NCI-H1436 treated with DMSO at 0.1 percent for 48 hours (cell line): ENCODE measurements at places on chromosomes 11 and 22.

DNA sequence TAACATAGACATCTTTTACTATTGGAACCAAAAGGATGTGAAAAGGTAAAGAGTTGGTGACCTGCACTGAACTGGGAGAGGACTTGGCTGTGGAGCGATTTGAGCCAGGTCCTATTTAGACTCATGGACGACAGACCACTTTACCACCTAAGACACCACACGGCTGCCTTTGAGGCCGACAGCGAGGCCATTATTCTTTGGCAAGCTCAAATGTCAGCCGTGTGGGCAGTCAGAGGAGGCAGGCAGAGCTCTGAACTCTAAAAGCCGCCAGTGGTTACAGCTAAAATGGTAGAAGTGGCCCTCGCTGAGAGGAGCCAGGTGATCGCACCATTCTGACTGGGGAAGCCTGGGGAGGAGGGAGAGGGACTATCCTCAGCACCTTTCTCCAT, 50.5 kb downstream of the SCUBE1 start:
- DNase-seq: no peak

DNA sequence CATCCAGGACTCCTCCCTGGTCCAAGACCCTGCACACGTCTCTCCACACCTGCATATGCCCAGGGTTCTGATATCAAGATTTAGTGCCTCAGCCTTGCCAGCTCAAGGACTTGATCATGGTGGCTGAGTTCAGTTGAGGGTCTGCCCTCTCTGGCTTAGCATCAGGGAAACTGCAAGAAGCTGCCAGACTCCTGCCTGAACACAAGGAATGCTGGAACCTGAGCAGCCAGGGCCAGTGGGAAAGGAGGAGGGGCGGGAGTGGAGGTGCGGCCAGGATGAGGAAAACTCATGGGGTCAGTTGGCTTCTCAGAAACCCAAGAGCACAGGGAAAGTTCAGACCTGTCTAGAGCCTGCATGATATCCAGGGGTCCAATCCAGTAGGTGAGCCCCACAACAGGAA, 546.1 kb downstream of the BUD13 start:
- DNase-seq: no peak

DNA sequence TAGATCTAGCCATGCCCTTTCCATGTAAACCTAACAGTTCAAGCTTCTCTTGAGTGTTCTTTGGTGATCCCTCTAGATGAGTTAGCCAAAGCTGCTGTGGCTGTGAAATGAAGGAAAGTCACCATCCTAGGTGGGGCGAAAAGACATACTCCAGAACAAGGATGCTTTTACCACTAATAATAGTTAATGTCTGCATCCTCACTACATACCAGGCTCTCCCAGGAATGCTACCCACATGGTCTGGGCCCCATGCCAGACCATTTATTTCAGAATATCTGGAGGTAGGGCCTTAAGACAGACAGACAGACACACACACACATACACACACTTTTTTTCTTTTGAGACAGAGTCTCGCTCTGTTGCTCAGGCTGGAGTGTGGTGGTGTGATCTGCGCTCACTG, 14.7 kb downstream of the ABTB2 start:
- no peak for DNase-seq

- no peak for DNase-seq
These were observed 6.2 kb upstream of the PIM3 start for GRCh38 chr22:49954354-49954753.

DNA sequence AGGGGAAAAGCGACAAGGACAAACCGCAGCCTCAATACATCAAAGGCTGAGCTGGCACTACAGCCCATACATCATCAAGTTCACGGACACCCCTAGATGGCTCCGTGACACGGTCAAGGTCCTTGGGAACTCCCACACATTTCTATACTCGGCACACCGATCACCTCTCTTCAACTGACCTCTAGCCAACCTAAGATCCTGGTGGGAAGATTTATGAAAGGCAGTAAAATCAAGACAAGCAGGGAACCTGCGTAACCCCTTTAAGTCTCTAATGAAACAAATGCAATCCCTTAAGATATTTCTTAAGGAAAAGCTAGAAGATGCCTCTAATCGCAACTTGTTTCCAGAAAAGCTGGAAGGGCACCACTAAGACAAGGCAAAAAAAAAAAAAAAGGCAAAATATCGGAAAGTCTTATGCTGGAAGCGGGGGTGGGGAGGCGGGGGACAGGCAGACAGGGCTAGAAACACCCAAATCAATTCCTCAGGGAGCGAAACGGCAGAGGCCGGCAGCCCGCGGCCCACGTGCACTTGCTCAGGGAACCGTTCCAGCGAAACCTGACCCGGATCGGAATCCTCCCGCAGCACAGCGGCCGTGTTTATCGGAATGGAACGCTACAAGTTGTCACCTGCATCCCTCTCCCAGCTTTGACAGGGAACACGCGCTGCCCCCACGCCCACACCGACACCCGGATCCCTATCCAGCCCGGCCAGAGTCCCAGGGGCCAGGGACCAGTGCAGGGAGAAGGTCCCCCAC, 1.4 kb downstream of the ARHGAP20 start:
- DNase-seq: no peak

GRCh38 chr11:104465321-104465720, 301.4 kb upstream of the PDGFD start:
- DNase-seq: no peak

DNA sequence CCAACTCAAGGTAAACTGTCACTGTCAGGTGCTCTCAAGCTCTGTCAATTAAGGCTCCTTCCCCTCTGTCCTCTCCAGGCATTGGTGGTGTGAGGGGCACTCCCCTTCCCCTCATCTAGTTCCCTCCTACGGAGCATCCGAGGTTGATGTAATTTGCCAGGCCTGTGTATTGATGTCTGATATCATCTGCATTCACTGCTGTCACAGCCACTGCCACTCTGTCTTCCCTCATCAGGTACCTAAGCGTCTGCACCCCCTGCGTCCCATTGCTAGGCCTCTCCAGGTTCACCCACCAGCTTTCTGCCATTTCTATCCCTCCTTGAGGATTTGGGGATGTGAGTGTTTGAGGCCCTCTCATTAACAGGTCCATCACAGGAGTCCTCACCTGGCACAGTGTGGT, 50.0 kb upstream of the SYT13 start:
- DNase-seq: no peak

- DNase-seq: no peak
These were observed 9.2 kb downstream of the STARD10 start for GRCh38 chr11:72784662-72785061.

GRCh38 chr11:128878455-128878854, 11.4 kb upstream of the KCNJ1 start:
- DNase-seq: no peak

DNA sequence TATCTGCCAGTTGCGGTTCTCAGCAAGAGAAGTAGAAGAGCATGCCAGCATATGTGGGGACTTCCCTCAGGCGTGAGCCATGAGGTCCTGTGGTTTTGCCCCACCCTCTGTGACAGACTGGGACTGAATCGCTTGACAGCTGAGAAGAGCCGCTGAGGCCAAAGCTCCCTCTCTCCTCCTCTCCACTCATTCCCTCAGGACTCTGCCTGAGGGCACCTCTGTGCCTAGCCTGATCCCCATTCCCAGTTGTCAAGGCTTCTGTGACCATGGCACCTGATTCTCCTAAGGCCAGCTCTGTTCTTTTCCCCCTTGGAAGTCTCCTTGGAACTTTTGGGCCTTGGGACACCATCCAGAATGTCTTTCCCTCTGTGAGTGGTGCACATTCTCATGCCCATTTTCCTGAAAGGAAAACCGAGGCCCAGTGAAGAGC, 27.0 kb downstream of the ART5 start:
- no peak for DNase-seq

GRCh38 chr11:59206635-59207034, 6.1 kb downstream of the MPEG1 start:
- DNase-seq: no peak

DNA sequence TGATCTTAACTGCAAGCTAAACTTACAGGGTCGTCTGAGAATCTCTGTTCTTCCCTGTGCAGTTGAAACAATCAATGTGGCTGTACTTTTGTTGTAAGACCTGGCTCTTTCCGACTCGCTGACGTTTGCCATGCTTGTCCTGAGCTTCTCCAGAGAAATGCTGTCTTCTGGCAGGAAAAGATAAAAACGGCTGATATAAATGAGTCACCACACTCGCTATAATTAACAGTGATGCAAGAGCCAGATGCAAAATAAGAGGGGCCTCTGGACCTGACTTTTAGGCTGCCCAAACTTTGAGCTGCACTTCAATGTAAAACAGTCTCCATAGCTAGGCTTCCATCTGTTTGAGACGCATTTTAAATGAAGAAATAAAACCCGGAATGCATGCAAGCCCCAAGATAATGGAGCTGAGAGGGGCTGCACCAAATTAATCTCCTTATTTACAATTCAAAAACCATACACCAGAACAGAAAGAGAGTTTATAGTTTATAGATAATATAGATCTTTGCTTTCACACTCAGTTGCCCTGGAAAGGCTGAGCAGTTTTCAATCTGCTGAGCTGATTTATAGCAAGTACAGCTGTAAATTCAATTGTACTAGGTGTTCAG, 48.5 kb downstream of the WT1 start:
- DNase-seq: no peak

GRCh38 chr11:130814440-130815096, 101.7 kb downstream of the SNX19 start:
- DNase-seq: no peak

DNA sequence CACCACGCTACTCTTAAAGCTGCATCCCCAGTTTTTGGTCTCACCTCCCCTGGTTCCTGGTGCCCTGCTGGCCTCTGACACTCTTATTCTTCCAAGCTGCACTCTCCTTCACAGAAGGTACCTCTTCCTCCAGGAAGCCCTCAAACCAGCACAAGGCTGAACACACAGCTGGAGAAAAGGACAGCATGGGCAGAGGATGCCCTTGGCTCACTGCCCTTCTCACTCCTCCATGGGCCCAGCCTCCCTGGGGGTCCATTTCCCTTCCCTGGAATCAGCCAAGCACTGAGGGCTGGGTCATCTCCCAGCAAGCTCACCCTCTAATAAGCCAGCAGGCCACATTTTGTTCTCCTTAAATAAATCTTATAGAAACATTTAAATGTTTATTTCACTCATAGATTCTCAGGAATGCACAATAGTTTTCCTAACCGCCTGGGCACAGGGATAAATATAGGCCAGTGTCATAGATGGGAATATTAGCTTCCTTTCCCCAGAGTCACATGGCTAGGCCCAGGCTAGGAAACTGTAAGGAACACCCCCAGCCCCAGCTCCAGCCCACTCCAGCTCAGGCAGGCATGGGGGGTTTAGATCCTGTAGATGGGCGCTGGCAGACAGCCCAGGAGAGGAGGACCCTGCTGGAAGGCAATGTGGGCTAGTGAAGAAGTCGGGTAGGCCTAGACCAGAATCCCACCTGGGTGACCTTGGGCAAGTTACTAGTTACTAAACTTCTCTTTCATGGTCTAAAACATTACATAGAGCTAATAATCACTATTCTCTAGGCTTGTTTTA, 51.5 kb downstream of the IRAG1 start:
- DNase-seq: no peak

DNA sequence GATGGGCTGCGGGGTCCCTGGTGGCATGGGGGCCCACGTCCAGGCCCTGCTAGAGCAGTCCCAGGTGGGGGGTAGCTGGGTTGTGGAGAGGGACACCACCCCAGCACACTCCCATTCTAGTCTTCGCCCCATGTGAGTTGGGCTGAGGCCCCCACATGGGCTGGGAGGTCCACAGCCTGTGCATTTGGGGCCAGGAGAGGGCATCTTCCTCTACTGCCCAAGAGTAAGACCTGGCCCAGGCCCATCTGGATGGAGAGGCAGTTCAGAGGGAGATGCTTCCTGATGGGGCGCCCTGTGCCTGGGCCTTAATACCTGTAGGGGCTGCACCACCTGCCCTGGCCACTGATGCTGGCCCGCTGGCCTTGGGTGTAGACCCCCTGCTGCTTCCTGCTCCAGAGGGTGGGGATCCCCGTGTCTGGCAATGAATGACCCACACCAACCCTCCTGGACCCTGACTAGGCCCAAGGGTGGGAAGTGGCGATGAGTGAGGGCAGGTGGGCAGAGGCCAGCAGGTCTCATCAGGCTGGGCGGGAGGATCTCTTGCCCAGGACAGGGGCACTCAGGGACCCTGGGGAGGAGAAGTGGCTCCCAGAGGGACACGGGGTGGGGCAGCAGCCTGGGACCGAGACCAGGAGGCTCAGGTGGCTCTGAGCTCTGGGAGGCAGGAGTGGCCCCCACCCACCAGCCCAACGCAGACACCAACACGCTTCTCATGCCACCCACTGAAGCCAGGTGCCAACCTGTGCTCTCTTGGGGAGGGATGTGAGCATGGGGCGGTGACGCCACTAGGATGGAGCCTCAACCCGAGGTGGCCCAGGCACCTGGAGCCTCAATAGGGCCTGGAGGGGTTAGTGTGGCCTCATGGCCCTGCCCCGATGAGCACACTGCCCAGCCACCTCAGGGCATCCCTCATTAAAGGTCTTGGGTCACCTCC, 17.4 kb upstream of the GNB1L start:
- no peak for DNase-seq

GRCh38 chr11:66035653-66036333, 9.5 kb upstream of the CATSPER1 start:
- no peak for DNase-seq

GRCh38 chr11:20618083-20618482, 18.7 kb downstream of the SLC6A5 start:
- DNase-seq: no peak

- DNase-seq: no peak
These were observed 6.0 kb upstream of the NPTXR start for GRCh38 chr22:38849811-38850210.

DNA sequence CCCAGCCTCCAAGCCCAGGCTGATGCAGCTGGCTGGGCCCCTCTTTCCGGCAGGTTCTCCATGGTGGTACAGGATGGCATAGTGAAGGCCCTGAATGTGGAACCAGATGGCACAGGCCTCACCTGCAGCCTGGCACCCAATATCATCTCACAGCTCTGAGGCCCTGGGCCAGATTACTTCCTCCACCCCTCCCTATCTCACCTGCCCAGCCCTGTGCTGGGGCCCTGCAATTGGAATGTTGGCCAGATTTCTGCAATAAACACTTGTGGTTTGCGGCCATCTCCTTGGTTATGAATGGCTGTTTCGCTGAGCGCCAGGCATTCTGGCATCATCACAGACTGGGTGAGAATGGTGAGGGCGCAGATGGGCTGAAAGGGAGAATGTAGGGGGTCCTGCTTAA, 3.6 kb downstream of the PRDX5 start:
- no peak for DNase-seq

GRCh38 chr11:122616718-122617117, 38.8 kb upstream of the UBASH3B start:
- DNase-seq: no peak

DNA sequence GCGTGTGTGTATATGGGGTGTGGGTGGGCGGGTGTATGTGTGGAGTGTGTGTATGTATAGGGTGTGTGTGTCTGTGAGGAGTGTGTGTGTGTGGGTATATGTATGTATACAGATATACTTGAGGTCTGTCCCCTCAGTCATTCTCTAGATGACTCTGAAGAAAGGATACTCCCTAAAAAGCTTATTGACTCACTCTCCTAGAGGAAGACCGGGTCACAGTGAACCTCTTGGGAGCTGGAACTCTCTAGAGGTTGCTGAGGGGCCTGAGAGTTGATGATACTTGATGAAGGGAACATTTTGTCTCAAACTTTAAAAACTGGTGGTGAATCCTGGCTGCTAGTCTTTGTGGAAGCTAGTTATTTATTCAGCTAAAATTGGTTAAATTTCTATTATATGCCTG, 15.1 kb downstream of the STX3 start:
- DNase-seq: no peak
